Stimulated activated CD4-positive, alpha-beta T cell treated with anti-CD3 and anti-CD28 coated beads, Interleukin-12 subunit alpha, Interleukin-12 subunit beta, amount 100 ng/mL, for 24 hours (primary cell): ENCODE measurements at places on chromosomes 16 and 17.

GRCh38 chr17:45908460-45908859 is 14.1 kb downstream of the MAPT start:
- DNase-seq: no peak

DNA sequence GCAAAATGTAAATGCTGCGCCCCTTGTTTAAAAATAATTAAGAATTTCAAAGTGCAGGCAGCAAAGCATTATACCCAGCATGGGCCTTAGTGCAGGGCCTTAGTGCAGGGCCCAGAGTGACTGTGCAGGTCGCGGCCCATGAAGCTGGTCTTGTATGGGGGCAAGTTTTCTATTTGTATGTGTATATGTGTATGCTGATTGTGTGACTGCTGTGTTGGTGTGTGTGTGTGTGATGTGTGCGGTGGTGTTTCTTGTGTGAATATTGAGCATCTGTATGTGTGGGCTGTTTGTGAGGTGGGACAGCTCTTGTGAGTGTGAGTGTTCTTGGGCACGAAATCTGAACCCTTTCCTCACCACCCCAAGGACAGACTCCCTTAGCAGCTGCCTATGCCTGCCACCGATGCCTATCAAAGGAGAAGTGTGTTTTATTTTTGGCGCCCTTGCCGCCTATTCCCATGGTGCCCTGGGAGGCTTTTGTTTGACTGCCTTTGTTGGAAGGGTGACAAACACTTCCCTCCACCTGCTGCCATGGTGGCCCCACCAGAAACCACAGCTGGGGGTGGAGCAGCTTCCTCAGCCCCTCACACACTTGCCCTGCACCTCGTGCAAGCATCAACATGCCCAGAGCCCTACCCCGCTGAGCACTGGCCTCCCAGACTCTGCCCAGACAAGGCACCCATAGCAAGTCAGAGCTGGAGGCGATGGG is 18.0 kb downstream of the CCR7 start:
- DNase-seq: no peak

- no peak for DNase-seq
These were observed 261.8 kb upstream of the PSMD7 start for GRCh38 chr16:74034862-74035261.

GRCh38 chr17:51745993-51746392 is 412.5 kb downstream of the CA10 start:
- no peak for DNase-seq

- no peak for DNase-seq
These were observed 102.8 kb downstream of the XYLT1 start for GRCh38 chr16:17367923-17368322.

DNA sequence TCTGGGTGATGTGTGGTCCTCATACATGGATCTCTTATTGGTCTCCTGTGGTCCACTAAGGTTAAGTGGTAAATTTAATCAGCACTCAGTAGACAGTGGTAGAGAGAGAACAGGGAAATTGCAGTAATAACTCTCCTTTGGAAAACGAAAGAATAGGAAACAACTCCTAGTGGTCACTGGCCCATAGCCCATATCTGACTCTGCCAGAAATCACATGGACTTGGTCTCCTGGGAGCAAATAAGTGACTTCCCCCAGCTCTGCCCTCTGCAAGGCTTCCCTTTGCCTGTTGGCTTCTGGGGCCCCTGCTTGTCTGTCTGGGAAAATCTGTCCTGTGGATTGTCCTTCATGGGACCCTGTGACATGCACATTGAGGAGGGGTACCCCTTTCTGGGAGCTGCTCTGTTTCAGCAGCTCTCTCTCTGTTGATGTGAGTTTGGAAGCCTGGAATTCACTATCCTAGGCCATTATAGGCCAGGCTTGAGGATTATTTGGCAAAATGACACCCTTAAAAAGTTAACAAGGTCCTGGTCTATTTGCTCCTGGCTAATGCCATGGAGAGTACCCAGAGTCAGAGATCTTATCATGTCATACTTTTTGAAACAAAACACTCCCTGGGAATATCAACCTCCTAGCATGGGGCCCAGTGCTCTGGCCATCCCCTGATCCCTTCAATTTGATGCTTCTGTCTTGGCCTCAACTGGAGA is 58.0 kb upstream of the HNF1B start:
- no peak for DNase-seq

DNA sequence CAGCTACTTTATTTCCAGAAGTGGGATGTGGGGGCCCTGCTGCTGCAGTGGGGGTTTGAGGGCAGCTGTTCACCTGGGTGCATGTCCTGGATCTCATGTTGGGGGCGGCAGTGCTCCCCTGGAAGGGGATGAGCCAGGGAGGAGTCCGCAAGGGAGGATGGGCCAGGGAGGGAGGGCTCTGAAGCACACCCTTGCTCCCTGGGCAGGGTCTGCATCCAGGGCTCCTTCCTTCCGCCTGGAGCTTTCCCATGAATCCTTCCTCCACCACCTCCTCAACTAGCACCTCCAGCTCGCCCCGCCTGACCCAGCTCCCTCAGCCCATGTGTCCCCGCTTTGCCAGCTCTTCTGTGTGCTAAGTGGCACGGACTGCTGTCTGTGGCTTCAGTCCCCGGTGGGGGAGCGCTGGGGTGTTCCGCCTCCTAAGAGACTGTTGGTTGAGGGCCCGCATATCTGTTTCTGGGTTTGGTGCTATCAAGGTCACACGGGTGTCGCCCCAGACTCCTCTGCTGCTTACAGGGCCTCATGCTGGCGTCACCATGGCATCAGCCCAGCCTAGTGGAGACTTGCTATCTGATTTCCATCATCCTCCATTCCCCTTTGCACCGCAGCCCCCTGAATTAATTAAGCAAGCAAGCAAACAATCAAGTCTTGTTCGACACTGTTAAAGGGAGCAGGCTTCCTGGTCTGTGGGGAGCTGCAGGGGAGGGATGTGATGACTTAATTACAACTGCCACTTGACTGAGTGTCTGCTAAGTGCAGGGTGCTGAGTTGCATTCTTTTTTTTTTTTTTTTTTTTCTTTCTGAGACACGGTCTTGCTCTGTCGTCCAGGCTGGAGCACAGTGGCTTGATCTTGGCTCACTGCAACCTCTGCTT is 71.8 kb downstream of the PRKCA start:
- DNase-seq: no peak

- DNase-seq: no peak
These were observed 70.4 kb upstream of the CACNG5 start for GRCh38 chr17:66764506-66764905.

- no peak for DNase-seq
These were observed 266.0 kb downstream of the ENGASE start for GRCh38 chr17:79340333-79341221.

- no peak for DNase-seq
These were observed 10.6 kb upstream of the SCN4A start for GRCh38 chr17:63983320-63983719.

- no peak for DNase-seq
These were observed 45.5 kb upstream of the ZFHX3 start for GRCh38 chr16:73093146-73094144.

DNA sequence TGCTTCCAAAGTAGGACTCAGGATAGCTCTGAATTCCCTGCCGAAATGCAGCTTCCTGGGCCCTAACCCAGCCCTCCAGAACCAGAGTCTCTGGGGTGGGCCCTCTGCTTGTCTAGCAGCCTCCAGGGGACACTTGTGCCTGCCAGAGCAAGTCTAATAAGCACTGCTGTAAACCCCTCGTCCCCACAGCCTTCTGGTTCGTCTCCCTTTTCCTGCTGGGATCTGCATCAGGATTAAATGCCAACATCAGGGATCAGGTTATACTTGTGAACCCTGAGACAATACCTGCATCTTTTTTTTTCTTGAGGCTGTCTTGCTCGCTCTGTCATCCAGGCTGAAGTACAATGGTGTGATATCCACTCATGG is 282.0 kb downstream of the SEC14L1 start:
- no peak for DNase-seq

DNA sequence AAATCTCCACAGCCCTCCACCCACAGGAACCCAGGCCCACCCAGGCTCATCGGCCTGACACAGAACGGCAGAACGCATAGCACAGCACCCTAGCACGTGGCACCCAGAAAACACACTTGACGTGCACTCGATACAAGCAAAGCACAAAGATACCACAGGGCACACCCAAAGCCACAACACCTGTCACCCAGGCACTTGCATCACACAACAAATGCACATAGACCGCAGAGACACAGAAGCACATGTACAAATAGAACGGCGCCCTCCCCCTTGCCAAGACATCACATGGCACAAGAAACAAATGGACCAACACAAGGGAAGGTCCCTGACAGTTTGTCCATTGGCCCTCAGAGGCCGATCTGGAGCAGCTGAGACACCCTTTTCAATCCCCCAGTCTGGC is 147.7 kb upstream of the WSCD1 start:
- DNase-seq: no peak

GRCh38 chr16:30867747-30868146 is 26.1 kb downstream of the BCL7C start:
- no peak for DNase-seq

DNA sequence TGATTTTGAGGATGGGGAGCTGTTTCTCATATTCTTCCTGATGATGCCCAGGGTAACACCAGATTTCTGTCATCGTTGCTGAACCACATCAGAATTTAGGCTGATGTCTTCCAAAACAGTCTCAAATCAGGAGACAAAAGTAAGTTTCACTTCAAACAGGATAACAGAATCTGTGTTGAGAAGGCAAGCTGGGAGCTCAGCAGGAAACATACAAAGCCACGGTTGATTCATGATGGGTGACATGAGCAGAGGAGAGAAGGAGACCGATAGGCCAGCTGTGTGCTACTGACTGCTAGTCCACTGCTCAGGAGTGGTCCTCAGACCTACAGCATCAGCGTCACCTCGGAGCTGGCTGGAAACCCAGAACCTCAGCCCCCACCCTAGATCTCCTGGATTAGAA is 62.9 kb upstream of the RCVRN start:
- DNase-seq: no peak

GRCh38 chr16:2983706-2984136 is 3.5 kb upstream of the PKMYT1 start:
- peak; percentile 76 for DNase-seq

- DNase-seq: no peak
These were observed 13.5 kb upstream of the CBX4 start for GRCh38 chr17:79852748-79853147.

- no peak for DNase-seq
These were observed 138.8 kb downstream of the MRM1 start for GRCh38 chr17:36740157-36740556.

GRCh38 chr16:75476817-75477216 is 12.3 kb upstream of the TMEM170A start:
- no peak for DNase-seq

GRCh38 chr16:69301861-69302260 is 9.3 kb upstream of the VPS4A start:
- DNase-seq: no peak

GRCh38 chr17:50588391-50589049 is 28.0 kb downstream of the CACNA1G start:
- no peak for DNase-seq

GRCh38 chr17:40068917-40069750 is 6.4 kb downstream of the THRA start:
- peak; percentile 69 for DNase-seq

DNA sequence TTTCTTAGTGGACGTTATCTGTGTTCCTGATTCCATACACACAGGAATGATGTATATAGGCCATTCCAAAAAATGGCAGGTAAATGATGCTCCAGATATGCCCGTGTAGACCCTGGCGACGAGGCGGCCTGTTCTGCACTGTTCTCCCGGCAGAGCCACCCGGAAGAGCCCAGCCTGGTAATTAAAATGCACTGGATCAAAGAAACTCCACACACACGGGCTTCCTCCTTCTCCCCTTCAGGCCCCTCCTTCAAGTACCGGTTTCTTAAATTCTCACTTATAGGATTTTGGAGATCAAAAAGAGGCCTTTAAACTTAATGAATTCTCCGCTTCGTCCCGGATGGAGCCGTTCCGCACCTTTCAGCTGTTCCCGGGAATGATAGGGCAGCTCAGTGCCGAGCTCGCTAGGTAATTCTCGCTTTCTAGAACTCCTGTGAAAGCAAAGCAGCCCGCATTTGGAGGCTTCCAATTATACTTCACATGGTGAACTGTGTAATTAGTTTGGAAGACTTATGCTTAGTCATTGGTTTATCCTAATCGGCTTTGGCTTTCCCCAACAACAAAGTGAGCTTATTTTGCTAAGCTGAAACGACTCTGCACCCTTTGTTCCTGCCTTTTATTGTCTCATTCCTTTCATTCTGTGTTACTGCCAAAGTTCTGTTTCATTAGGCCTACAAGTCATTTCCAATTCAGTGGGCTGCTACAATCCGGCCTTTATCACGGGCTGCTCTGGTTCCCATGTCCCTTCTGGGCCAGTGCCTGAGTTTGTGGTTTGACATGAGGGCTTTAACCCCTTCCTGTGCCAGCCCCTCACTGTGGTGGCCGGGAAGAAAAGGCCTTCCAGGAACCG is 150.0 kb downstream of the MSI2 start:
- DNase-seq: no peak

- DNase-seq: no peak
These were observed 32.7 kb downstream of the AP1G1 start for GRCh38 chr16:71775949-71776348.

GRCh38 chr16:13909872-13910303 is 10.1 kb upstream of the ERCC4 start:
- DNase-seq: no peak

DNA sequence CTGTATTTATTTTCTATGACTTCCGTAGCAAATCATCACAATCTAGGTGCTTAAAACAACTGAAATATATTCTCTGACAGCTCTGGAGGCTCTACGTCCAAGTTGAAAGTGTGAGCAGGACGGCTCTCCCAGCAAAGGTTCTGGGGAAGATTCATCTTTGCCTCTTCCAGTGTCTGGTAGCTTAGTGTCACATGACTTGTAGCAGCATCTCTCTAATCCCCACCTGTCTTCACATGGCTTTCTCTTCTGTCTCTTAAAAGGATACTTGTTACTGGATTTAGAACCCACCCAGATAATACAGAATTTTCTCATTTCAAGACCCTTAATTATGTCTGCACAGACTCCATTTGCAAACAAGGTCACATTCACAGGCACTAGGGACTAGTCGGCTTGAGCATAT is 687.7 kb upstream of the RBFOX1 start:
- DNase-seq: no peak

DNA sequence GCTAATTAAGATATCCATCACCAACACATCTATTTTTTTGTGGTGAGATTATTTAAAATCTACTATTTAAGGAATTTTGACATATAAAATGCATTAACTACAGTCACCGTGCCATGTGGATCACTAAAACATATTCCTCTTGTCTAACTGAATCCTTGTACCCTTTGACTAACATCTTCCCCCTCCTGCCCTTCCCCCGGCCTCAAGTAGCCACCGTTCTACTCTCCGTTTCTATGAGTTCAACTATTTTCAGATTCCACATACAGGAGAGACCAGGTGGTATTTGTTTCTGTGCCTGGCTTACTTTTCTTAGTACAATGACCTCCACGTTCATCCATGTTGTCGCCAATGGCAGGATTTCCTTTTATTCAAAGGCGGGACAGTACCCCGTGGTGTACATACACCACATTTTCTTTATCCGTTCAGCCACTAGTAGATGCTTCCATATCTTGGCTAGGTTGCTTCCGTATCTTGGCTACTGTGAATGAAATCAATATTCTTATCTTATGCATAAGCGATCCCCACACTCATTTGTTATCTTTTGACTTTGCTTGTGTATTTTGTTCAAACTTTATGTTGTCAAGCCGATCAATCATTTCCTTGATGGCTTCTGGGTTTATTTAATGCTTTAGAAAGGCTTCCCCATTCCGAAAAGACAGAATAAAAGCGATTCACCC is 134.7 kb downstream of the KCNJ12 start:
- no peak for DNase-seq

GRCh38 chr17:73532421-73532901 is 111.8 kb downstream of the SDK2 start:
- no peak for DNase-seq

- no peak for DNase-seq
These were observed 54.9 kb downstream of the BEAN1 start for GRCh38 chr16:66481943-66482390.
